CD4-positive, alpha-beta T cell treated with Interleukin-6 at 100 ng/mL for 8 hours (primary cell): ENCODE measurements at places on chromosomes 12 and 14.

DNA sequence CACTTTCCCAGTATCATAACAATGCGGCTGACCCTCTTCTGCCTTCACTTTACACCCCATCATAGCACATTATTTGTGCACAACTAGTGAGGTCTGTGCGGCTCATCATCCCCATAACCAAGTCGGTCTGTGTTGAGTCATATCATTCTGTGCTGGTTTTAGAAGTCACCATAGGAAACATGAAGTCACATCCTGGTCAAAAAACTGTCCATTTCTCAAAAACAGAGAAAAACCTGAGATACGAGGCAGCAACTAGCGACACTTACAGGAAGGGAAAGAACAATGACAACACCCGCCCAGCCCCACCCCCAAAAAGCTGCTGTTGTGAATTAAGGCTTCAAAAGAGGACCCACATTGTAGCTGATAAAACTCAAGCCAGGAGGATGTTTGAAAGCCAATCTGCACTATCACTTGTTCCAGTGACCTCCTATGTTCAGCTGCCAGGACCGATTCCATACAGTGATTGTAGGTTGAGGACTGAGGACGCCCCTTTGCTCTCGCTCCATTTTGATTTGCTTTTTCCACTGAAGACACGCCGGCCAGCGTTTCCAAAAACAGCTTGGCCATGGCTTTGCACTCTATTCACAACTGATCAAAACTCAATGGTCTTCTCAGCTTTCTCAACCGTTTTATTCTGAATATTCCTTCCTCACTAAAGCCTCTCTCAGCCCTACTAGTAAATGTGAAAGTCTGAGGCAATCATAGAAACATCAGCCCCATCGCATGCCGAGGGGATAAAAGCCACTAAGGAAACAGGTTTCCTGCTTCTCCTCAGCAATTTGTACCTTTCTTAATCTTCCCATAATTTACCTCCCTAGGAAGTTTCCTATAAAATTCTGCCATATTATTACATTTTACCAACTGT, 87.5 kb downstream of the DUSP16 start:
- DNase-seq, result peak; percentile 81

DNA sequence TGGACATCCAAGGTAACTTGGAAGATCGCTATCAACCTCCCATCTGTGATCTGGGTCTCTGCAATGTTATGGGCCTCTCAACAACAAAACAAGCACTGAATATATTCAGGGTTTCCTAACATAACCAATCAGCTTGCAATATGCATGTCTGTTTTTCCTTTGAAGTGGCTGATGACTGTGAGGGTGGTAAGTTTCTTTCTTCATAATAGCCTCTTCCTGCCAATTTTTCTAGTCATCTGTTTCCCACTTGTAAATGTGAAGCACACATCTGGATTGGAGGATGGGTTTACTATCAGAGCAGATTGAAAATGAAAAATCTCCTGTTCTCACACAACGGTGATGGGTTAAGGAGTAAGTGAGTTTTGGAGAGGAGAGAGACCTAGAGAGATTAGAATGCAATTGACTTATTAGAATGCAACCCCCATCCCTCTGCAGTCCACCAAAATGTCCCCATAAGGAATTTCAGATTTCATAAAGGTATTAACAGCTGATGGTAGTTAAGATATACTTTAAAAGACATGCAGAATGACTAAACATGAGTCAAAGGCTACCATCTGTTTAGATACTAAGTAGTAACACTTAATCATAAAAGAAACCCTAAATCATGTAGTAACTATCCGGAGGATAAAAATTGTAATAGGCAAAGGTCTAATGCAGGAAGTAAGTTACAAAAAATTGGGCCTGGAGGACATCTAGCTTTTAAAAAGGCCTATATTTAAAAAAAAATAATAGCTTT, 58.4 kb upstream of the SAV1 start:
- peak; percentile 54 for DNase-seq

GRCh38 chr14:48575772-48576171, 900.4 kb upstream of the MDGA2 start:
- DNase-seq, result no peak

DNA sequence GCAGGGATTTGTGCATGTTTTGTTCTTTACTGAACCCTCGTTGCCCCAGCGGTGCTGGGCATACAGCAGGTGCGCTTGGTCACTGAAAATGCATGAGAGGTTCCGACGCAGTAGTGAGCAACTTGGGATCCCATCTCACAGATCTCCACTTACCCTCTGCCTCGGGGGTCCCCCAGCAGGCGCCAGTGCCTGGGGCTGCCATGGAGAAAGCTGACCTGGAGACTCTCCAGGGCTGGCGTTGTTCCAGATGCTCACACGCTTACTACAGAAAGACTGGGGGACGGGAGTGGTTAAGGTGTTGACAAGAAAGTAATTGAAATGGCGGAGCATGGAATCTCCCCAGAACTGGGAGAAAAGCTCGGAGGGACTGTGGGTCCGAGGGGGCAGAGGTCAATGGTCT, 14.2 kb downstream of the GLT1D1 start:
- no peak for DNase-seq

- no peak for DNase-seq
Observed at GRCh38 chr12:34119366-34119765, 97.1 kb downstream of the ALG10 start.

GRCh38 chr12:57518920-57519795, 1.2 kb downstream of the DDIT3 start:
- DNase-seq, result no peak
